ENCODE measurements at places on chromosomes 11 and 22. TPM values are rescaled to one million over a fixed set of nuclear protein-coding genes. Genes with fewer than 3 reads are reported as not detected.

Gene TRIM29
- total RNA-seq, result not detected

Gene SEC14L6
- not detected for total RNA-seq

Gene NRGN
- total RNA-seq, result 0.20 TPM

- no peak for DNase-seq
Observed at GRCh38 chr11:35139722-35140282, 831 bp downstream of the CD44 start.

DNA sequence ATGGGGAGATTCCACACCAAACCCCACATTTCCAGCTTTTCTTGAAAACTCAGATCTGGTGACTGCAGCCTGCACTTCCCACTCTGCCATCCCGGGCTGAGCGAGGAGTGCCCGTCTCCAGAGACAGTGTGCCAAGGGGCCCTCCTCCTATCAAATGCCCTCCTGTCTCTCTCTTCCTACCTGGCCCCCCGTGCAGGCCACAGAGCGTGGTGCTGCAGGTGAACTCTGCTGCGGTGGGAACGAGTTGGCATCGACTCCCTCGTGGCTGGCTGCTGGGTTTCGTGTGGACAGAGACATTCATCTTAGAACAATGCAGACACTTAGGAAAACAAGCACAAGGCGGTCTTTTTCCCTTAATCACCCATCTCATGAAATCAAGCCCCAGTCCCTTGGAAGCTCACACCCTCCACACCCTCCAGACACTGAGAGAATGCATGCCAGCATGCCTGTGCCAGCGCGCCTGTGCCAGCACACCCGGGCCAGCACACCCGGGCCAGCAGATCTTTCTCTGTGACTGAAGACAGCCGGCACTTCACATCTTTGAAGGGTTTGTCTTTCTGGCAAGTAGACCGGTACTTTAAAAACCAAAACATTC lies 65.0 kb downstream of the PARVB start:
- DNase-seq, result peak; percentile 23

- no peak for DNase-seq
Observed at GRCh38 chr22:43819931-43820640, 8.0 kb upstream of the EFCAB6 start.

DNA sequence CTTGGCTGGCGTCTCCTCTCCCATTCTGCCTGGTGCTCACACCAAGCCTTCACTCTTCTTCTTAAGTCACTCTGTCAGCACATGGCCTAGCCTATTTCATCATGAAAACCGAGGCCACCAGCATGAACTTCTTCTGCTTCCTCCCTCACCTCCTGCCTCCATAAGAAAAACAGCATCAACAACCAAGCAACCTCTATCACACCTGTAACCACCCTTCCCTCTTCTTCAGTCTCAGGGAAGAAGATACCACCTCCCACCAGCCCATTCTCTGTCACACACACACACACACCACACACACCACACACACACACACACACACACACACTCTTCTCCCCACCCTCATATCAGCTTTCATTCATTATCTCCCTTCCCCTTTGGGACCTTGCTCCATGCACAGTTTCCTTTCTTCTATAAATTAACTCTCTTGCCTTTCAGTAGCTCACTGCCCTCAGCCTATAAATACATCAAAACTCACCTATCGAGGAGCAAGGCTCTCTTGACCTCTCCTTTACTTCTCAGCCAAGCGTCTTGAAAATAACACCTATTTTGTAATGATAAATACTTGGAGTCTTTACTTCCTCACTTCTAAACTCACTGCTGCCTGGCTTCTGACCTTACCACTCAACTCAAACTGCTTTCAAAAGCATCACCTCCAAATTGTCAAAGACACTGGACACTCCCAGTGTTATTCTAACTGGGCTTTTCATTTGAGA lies 36.6 kb downstream of the SC5D start:
- no peak for DNase-seq

DNA sequence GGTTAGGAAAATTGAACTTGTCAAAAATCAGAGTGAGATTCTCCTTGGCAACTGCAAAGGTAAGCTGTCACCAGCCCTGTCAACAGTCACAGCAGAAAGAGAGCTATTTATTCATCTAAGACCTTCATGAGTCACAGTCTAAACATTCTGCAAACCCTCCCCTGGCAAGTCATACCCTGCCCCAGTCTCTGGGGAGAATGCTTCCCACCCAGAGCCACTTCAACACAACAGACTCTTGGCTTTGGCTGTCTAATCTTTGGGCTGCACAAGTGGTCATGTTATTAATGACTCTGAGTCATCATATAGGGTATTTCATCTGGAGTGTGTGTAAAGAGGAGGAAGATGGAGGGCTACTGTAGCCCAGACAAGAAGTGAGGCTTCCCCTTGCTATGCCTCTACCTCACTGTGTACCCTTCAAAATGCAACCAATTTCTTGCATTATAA lies 153.4 kb downstream of the CCDC34 start:
- DNase-seq, result no peak

DNA sequence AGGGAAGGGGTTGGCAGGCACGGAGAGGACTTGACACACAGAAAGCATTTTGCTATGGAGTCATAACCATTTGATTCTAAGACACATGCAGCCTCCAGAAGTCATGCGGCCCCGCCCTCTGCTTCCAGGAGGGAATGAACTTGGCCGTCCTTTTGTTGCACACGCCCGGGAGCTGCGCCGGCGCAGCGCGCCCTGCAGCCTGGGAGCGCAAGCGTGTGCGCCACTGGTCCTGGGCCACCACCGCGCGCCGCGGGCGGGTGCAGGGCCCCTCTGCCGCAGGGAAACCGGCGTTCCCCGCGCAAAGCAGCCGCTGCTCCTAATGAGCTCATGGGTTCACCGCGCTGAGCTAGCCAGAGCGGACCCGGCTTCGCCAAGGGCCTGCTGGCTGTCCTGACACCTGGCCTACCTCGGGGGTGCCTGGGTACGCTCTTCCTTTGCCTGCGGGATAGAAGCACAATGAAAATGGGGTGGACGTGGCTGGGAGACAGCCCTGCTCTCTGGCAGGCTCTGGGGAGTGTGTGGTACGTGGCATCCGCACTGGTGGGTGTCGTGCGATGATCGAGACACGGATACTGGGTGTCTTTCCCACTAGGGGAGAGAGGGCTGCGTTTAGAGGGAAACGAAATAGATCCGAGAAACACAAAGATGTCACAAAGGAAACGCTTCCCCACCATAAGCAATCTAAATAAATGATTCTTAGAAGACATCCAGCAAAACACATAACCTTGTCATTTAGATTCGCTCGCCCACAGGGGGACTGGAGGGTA lies 669 bp downstream of the MICAL3 start:
- peak; percentile 78 for DNase-seq

GRCh38 chr22:40014667-40015248 lies 20.0 kb downstream of the FAM83F start:
- DNase-seq, result no peak

DNA sequence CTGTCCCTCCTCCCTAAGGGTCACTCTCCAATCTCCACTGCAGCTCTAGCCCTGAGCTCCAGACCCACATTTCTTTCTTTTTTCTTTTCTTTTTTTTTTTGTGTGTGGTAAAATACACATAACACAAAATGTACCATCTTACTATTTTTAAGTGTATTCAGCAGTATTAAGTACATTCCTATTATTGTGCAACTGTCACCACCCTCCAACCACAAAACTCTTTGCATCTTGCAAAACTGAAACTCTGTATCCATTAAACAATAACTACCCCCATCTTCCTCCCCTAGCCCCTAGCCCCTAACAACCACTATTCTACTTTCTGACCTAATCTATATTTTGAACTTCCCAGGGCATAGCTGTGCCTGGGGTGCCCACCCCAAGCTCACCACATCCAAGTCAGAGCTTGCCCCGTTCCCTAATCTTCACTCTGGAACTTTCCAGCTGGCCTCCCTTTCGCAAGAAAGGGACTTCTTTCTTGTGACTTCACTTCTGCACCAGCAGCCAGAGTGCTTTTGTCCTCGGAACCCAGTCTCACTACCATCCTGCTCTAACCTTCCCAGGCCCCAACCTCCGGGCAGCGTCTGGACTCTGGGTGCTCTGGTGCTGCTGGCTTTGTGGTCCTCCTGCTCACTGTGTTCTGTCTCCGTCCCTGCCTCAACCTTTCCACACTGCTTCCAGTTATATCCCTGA lies 30.7 kb downstream of the PARVG start:
- DNase-seq, result no peak
